Activated T-cell treated with anti-CD3 and anti-CD28 coated beads, Interleukin-2, amount 50 U/mL, for 48 hours (primary cell): ENCODE measurements at places on chromosomes 7 and 10.
A peak's percentile ranks its signal among the peaks of the same experiment; 100 is the strongest.

DNA sequence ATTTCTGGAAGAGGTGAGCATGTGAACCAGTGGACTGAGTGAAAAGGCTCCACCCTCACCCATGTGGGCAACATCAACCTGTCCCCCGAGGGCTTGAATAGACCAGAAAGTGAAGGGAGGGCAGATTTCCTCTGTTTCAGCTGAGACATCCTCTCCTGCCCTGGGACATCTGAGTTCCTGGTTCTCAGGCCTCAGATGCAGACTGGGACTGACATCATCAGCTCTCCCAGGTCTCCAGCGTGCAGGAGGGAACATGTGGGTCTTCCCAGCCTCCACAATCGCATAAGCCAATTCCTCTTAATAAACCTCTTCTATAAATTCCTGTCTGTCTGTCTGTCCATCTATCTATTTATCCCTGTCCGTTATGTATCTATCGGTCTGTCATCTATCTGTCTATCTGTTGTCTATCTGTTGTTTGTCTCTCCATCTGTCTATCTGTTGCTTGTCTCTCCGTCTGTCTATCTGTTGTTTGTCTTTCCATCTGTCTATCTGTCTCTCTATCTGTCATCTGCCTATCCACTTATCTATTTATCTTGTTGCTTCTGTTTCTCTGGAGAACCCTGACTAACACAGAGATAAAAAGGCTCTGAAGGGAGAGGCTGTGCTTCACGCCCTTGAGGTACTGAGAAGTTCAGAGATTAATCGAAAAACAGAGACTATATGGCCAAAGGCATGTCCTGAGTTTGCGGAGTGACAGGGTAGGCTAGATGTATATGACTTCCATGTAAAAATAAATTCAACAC lies 140.3 kb upstream of the PFKP start:
- DNase-seq, result no peak

GRCh38 chr10:19316204-19316870 lies 267.7 kb downstream of the MALRD1 start:
- DNase-seq, result no peak

GRCh38 chr10:95821720-95822119 lies 65.8 kb downstream of the ENTPD1 start:
- no peak for DNase-seq

- no peak for DNase-seq
Measured at GRCh38 chr7:73909051-73909941, 48.3 kb downstream of the TMEM270 start.

DNA sequence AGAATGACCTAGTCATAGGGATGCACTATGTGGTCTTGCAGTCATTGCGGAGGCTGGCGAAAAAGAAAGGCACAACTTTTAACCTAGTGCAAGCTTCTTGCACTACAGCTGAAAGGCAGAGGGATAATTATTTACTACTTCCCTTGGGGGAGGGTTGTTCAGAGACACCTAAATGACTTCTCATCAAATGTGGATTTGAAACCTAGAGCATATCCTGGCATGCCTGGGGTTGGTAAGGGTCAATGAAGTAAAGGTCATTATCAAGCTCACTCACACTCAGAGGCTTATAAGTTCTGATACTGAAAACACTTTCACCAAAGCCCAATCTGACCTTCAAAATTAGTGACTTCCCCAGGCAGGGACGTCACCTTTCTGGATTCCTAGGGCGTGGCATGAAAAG lies 108.9 kb upstream of the AMPH start:
- no peak for DNase-seq

DNA sequence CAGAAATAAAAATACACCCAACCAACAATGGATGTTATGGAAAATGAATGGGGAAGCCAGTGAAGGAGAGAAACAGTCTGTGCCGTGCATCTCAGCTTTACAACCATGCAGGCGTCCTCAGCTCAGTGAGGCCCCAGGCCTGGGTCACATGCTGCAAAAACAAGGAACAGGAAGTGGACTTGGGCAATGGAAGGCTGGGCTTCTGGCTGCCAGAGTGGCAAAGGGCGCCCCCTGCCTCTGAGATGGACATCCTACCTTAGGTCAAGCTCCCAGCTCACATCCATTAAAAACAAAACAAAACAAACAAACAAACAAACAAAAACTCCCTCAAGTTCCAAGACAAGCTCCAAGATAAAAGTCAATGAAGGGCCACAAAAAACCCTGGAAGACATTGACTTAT lies 54.7 kb upstream of the AFAP1L2 start:
- peak; percentile 35 for DNase-seq

GRCh38 chr10:95377950-95378349 lies 87.1 kb upstream of the PDLIM1 start:
- DNase-seq, result no peak

- DNase-seq, result no peak
Measured at GRCh38 chr10:53314876-53315275, 542.3 kb upstream of the MBL2 start.

- no peak for DNase-seq
Measured at GRCh38 chr7:134763960-134764359, 15.5 kb upstream of the CALD1 start.

GRCh38 chr10:77236029-77236428 lies 401.6 kb downstream of the KCNMA1 start:
- no peak for DNase-seq

GRCh38 chr10:13634207-13634606 lies 47.4 kb downstream of the PRPF18 start:
- no peak for DNase-seq

DNA sequence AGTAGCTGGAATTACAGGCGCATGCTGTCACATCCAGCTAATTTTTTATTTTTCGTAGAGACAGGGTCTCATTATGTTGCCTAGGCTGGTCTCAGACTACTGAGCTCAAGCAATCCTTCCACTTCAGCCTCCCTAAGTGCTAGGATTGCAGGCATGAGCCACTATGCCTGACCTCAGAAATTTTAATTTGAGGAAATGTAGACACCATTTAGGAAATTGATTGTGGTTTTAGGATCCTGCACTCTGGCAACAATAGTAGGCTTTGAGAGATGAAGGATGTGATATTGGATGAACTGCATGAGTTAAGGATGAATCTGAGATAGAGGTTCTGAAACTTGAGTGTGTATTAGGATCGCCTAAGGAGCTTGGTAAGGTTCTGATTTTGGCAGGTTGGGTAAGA lies 66.5 kb downstream of the PPP1R9A start:
- no peak for DNase-seq

GRCh38 chr10:19488592-19489280 lies 327.5 kb upstream of the PLXDC2 start:
- DNase-seq, result peak; percentile 16

DNA sequence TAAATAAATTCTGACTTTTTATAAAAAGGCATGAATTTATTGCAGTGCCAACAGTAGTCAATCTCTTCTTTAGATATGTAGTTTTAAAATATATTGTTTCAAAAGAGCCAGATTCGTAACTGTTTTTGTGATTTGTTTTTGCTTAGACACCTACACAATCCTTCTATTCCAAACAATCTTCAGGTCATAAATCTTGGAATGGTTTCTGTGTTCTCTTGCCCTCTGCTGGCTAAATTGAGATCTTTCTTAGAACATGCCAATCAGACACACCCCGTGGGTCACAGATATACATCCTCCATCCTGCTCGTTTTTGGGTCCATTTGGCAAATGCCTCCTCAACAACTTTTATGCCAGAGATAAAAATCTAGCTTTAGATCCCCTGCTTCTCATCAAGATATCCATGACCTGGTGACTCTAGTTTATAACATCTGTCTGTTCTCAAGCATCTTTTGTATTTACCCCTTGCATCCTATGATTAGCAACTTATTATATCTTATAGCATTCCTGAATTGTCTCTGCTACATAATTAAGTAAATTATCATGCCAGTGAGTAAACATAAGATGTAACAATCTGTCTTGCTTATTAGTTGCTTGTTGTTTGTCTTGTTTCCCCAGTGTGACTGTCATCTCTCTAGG lies 35.3 kb upstream of the IFRD1 start:
- DNase-seq, result no peak

GRCh38 chr7:103719070-103719469 lies 270.4 kb downstream of the RELN start:
- no peak for DNase-seq

GRCh38 chr10:79487296-79488194 lies 24.8 kb upstream of the EIF5AL1 start:
- peak; percentile 50 for DNase-seq

GRCh38 chr10:4678023-4678950 lies 147.7 kb upstream of the AKR1E2 start:
- no peak for DNase-seq

DNA sequence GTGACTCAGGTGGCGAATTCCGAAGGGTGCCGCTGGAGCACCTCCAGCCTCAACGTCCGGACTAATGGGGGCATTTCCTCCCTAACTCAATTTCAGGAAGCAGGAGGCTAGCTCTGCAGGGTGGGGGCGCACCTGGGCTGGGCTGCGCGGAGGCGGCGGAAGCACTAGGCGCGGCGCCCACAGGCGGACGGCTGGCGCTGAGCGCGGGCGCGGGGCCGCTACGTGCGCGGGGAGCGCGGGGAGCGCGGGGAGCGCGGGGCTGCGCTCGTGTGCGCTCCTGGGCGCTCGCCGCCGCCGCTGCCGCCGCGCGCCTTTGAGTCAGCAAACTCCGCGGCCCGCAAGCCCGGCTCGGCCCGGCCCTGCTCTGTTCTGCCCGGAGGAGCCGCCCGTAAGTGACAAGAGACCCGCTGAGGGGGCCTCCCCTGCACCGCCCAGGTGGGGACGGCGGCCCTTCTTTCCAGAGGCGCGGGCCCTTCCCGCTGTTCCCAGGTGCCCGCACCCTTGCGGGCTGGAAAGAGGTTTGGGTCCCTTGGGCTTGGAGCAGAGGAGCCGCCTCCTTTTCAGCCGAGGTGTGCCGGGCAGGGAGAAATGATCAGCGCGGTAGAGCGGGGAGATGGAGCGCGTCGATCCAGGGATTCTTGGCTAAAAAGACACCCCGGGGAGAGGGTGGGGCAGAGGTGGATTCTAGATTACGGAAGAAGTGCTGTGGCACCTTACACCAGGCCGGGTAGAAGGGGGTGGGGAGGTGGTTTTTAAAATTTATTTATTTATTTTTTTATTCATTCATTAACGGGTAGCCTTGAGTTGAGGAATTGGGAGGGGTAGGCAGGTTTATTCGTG lies at the start of gene SNX10:
SNX10 (plus strand) TSS at position 164 of the 840 bp plus-strand sequence. CDS start 54,581 bp downstream, outside the sequence.
- DNase-seq, result peak; percentile 77

- DNase-seq, result peak; percentile 37
Measured at GRCh38 chr10:117544711-117545140, 2.2 kb downstream of the EMX2 start.

DNA sequence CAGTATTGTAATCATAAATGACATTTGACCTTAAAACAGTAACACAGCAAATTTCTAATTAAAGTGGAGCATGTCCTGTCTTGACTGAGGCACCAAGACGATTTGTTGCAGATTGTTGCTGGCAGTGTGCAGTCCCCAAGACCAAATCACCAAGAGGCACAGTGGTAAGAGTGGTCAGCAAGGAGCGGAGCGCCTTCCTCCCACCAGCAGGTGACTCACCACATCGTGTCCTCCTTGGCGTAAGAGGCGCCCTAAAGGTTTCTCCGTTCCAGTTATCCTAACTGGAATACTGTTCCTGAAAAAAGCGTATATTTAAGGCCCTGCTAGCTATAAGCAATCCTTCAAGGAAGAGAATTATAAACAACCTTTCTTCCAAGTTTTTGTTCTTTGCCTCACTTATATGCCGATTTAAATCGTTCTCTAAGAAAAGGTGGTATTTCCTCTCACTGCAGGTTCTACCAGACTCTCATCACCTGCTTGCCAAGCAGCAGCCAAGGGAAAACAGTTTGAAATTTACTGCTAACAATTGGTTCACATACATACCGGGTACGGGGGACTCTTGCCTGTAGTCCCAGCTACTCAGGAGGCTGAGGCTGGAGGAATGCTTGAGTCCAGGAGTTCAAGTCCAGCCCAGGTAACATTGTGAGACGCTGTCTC lies 10.7 kb upstream of the REPIN1 start:
- no peak for DNase-seq

GRCh38 chr10:11933577-11934223 lies 108.9 kb downstream of the UPF2 start:
- DNase-seq, result no peak

GRCh38 chr10:97936126-97936525 lies 86.5 kb downstream of the GOLGA7B start:
- DNase-seq, result no peak

DNA sequence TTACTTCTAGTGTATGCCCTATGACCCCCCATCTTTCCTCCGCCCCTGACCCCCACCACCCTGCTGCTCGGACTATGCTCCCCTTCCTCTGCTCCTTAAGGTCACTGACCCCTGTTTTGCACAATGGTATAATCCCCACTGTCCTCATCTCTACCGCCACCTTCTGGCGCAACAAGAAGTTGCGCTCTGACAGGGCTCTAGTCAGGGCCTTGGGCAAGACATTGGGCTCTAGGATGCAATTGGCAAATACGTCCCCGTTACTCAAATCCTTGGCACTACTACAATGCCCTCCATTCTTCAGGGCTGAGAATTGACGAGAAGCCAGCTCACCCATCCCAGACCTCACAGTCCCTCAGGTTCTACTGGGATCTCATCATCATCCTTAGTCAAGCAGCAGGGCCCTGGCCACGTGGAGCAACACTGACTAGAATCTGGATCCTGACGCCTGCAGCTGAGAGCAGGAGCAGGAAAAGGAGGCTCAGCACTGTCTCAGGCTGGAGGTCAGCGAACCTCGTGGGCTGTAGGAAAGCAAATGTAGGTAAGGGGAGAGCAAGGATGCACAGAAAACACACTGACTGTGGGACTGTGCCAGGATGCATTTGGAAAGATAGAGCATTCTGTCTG lies 10.6 kb downstream of the LRIT2 start:
- peak; percentile 69 for DNase-seq

GRCh38 chr7:24704311-24704710 lies 53.0 kb downstream of the GSDME start:
- no peak for DNase-seq

GRCh38 chr10:47257396-47258120 lies 42.4 kb upstream of the GDF10 start:
- no peak for DNase-seq

GRCh38 chr7:22385326-22385725 lies 28.4 kb upstream of the RAPGEF5 start:
- DNase-seq, result no peak

DNA sequence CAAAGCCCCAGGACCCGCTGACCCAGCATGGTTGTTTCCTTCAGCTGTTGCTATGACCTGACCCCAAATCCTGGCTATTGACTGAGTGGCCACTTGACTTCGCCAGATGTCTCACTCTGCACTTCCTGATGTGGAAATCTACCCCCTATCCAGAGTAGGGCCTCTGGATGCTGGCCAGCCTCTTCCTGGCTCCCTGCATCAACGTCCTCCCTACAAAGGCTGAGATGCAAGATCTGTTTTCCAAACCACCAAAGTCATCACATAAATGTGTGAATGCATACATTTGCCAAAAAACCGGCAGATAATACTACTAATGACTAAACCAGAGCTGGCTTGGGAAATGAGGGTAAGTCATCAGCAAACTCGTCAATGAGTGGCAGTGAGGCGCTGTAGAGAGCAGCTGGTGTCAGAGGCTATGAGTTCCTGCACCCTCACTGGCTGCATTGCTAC lies 70.4 kb downstream of the PYROXD2 start:
- no peak for DNase-seq

DNA sequence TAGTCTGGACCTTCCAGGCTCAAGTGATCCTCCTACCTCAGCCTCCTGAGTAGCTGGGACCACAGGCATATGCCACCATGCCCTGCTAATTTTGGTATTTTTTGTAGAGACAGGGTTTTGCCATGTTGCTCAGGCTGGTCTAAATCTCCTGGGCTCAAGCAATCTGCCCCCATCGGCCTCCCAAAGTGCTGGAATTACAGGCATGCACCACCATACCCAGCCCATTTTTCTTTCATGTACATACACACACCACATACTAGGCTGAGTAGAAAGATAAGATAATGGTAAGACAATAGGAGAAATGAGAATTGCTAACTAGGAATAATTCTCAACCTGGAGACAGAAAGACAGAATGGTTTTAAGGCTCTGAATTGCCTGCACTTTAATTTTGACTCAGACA lies 83.8 kb downstream of the CPEB3 start:
- no peak for DNase-seq
